ENCODE measurements at places on chromosomes 7 and 10.

DNA sequence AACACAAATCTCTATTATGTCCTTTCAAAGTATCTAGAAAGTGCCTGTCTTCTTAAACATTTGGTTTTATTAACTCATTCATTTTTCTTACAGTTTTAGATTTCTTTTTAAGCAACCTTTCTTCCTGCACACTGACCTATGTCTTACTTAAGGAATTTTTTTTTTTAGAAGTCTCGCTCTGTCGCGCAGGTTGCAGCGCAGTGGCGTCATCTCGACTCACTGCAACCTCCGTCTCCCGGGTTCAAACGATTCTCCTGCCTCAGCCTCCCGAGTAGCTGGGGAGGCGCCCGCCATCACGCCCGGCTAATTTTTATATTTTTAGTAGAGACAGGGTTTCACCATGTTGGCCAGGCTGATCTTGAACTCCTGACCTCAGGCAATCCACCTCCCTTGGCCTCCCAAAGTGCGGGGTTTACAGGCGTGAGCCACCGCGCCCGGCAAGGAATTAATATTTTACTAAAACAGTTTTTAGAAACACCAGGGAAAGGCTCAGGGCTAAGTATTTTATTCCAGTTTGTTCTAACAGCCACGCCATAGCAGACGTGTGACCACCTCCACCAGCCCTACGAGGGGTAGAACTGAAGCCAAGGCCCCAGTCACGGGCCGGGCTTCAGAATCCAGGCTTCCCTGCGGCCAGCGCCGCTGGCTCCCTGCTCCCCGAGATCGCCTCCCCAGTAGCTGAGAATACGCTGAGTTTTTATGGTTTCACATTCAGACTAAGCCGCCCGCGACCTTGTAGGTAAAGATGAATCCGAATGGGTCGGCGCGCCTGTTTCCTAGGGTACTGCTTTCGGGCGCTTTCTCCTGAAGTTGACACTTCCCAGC lies 941 bp upstream of the LUC7L2 start:
- DNase-seq = no peak

DNA sequence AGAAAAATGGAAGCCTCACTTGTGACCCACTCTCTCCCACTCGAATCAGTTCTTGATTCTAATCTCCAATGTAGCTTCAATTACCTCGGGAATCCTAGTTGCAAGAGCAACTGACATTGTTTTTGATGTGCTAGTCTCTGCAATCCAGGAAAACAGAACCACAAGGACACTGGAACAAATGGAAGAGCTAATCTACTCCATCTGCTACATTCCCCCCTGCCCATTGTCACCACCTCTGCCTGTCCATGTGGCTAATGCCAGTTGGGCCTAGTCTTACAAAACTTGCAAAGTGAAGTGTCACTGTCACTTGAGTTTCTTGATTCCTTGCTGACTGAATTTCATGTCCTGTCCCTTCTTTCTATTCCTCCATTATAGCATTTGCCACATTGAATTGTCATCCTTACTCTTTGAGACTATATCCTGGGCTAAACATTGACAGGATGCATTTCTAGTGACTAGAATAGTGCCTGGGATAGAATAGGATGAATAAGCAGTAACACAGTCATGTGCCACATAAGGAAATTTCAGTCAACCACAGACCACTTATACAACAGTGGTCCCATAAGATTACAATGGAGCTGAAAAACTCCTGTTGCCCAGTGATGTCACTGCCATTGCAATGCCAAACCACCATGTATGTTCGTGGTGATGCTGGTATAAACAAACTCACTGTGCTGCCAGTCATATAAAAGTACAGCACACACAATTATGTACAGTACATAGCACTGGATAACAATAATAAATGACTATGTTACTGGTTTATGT lies 13.5 kb downstream of the GCC1 start:
- DNase-seq = no peak

GRCh38 chr10:126598009-126598408 lies 72.5 kb downstream of the C10orf90 start:
- no peak for DNase-seq

DNA sequence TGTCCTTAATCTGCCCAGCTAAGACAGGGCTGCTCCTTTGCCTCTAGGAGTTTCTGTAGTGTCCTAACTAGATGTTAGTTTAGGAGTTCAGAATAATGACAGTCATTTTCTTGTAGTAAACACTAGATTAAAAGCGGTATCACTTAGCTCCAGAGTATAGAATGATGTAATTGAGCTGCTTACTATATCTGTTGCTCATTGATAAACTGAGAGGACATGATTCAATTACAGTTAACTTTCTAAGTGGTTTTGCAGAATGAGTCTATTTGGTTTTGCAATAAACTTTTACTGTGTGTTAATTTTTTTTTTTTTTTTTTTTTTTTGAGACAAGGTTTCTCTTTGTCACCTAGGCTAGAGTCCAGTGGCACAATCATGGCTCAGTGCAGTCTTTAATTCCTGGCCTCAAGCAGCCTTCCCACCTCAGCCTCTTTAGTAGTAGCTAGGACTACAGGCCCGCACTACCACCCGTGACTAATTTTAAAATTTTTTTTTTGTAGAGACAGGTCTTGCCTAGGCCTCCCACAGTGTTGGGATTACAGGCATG lies 1.8 kb downstream of the STMP1 start:
- DNase-seq = no peak

GRCh38 chr7:26369593-26369992 lies 77.9 kb downstream of the SNX10 start:
- DNase-seq = peak; percentile 36

- no peak for DNase-seq
Measured at GRCh38 chr7:137933270-137934017, 68.4 kb downstream of the CREB3L2 start.

DNA sequence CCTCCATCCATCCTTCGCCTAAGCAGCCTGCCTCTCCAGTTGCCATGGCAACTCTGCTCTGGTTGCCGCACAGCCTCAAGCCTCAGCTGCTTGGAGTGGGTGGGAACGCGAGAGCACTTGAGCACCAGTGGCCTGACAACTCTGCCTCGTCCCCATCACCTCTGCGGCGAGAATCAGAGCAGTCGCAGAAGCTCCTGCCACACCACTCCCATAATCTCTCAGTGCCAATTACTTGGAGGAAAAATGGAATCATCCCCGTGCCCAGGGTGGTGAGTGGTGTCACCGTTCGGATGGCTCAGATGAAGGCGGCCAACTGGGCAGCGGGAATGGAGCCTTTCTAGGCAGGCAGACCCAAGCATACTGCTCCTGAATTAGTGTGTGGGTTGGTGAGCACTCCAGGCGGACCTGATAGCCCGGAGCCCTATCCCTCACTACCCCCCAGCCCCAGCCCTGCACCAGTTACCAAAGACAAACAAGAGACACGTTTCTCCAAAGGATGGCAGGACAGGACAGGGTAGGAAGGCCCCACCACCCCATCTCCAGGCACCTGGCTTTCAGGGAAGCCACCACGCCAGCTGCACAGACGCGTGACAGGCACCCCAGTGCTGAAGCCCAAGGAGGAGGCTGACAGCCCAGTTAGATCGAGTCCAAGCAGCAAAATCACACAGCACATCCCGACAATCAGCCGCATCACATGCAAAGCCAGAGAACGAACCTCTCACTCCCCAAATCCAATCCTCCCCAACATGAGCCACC lies 335.4 kb downstream of the PTPRN2 start:
- peak; percentile 78 for DNase-seq

DNA sequence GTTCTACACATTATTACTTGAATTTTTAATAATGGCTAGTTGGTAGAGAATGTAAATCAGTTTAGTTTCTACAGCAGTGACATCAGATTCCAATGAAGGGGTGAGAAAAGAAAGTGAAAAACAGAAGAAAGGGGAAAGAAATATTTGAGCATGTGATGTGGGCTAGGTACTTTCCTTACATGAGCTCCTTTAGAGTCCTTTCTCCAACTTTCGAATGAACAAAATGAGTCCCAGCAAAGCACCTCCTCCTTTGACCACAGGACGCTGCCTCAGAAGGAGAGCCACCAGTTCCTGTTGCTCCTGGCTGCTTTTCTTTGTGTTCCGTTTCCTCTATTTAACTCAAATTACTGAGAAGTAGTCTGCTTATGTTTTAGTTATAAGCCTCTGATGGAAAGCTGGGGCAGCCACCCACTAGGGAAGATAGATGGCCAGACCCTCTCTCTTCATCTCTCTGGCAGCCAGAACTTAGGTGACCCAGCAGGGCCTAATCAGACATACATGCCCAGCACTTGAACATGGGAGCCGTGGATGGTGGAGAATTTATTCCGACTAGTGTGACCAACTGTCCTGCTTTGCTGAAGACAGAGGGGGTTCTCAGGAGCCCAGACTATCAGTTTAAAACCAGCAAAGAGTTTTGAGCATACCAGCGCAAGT lies 82.4 kb upstream of the NME8 start:
- DNase-seq = no peak

DNA sequence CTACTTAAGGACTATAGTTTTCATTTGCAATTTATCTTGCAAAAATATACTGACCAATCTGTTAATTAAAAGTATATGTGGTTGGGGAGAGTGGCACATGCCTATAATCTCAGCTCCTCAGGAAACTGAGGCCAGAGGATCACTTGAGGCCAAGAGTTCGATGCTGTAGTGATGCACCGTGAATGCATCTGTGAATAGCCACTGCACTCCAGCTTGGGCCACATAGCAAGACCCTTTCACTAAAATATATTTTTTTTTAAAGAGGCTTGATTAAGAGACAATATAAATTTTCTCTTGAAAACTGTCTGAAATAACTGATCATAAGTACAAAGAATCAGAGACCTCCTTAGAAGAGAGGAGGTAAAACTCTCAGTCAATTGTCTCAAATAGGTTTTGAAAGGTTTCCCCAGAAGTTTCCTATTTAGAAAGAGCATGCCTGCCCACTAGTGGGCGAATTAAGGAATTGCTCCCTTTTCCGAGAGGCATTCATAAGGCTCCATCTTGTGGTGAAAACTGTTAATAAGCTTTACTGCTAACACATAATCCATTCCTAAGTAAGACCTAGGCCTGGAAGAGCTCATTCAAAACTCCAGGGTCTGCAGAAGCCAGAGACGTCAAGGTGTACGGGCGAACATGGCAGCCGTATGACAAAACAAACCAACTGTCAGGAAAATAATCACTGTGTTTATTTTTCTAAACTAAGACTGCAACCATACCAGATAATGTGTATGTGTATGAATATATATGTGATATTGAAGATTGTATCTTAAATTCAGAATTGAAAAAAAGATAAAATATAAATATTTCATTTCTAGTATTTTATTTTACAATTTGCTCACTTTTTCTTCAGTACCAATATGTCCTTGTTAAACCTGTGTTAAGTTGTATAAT lies 6.8 kb upstream of the TAS2R40 start:
- DNase-seq = peak; percentile 37

- DNase-seq = no peak
Measured at GRCh38 chr7:101767544-101767943, 49.9 kb upstream of the CUX1 start.

GRCh38 chr7:95693551-95694333 lies 78.6 kb upstream of the DYNC1I1 start:
- no peak for DNase-seq

GRCh38 chr10:47160967-47161366 lies 139.0 kb upstream of the GDF10 start:
- DNase-seq = no peak

DNA sequence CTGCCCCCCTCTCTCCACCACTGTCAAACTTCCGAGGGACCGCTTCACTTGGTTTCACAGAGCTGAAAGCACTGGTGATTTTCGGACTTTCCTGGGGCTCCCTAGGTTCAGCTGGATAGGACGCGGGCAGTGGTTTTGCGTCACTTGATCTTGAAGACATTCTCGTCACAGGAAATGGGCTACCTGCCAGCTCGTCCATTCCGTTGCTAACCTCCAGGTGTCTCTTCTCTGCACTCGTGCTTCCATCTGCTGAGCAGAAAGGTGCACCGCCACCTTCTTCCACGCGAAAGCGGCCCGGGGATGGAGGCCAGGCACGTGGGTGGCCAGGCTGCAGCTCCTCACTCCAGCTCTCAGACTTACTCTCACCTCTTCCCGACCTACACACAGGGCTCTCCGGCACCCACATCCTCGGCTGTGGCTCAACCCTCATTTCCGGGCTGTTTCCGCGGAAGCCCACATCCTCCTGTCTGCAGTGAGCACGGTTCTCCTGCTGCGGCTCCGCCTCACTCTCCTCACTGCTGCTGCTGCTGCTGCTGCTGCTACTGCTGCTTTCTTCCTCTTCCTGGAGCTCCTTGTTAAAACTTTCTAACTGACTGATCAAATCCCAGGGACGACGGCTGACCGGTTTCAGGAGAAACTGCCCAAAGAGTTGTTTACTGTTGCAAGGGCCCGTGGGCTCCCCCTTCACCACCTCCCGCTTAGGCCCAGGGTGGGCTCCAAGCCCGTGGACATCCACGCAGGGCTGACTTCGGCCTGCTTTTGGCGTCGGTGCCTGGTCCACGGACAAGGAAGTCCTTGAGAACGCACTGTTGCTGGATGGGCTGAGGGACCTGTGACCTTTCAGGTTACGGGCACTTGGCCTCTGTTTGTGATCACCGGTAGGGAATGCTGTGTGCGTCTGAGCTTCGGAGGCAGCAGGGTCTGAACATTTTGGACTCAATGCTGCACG lies 32.1 kb downstream of the JCAD start:
- no peak for DNase-seq

DNA sequence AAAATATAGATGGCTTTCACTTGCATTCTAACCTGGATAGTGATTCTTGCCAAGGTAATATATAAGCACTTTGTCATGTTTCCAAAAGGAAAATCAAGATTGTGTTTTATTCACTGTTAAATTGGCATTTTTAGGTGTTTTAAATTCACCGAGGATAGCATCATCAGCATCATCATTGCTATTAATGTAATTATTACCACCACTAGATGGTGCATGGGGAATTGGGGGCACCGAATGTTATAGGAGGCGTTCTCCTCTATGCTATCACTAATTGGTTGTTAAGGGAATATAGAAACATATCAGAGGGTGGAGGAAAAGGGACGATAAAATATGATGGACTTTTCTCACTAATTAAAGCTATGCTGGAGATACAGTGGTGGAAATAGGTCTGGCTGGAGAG lies 95.5 kb downstream of the CELF2 start:
- no peak for DNase-seq

- DNase-seq = no peak
Measured at GRCh38 chr7:3265388-3265787, 35.7 kb upstream of the SDK1 start.

- DNase-seq = no peak
Measured at GRCh38 chr10:118953598-118954393, 75.7 kb upstream of the NANOS1 start.

DNA sequence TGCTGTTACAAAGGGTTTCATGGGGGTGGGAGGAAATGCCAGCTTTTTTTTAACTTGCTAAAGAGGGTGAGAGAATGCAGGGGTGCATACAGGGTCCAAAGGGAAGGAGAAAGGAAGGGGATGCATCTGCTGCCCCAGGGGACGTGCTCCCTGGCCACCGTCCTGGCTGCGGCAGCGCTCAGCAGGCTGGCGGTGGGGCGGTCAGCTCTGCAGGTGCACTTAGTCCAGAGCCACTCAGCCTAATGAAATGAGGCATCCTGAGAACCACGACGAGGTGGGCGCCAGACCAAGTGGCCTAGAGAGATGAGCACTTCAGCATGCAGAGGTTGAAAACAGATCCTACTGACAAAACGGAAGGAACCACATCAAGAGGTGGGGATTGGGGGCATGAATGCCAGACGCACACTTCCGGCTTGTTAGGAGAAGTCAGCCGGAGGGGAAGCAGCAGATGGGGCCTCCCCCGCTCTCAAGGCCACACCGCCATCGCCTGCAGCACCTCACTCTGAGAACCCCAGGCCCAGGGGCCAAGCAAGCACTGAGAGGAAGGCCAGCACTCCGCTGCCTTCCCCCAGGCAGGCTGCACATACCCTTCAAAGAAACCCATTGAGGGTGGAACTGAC lies 94.5 kb downstream of the MAD1L1 start:
- DNase-seq = no peak
